ENCODE measurements at places on chromosomes 5 and 9.

DNA sequence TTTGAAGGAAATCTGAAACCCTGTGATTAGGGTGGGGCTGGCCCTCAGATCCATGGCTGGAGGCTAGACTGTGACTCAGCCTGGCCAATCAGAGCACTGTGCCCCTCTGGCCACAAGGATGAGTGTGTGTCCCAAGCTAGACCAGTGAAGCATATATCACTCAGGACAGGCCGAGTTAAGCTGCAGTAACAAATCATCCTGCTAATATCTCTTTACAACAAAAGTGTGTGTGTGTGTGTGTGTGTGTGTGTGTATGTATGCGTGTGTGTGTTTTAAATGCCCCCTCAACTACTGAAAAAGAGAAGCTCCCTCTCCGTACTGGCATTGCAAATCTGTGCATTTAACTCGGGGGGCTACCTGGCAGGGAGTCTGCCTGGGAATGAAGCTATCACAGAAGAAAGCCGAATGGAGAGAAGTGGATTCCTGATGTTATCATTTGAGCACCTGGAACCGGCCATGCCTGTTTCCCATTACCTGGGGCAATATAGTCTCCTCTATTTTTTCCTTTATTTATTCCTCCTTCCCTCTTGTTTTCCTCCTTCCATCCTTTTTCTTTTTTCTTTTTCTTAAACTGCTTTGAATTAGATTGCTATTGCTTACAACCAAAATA, 25.6 kb downstream of the STC2 start:
- no peak overlapping the region for H3K4me3 ChIP-seq
- H3K4me1 ChIP-seq = peaks cover 15% of the 10 kb centered on the region
- H3K27me3 ChIP-seq = no peaks in the 10 kb centered on the region
- no peak overlapping the region for H3K27ac ChIP-seq

DNA sequence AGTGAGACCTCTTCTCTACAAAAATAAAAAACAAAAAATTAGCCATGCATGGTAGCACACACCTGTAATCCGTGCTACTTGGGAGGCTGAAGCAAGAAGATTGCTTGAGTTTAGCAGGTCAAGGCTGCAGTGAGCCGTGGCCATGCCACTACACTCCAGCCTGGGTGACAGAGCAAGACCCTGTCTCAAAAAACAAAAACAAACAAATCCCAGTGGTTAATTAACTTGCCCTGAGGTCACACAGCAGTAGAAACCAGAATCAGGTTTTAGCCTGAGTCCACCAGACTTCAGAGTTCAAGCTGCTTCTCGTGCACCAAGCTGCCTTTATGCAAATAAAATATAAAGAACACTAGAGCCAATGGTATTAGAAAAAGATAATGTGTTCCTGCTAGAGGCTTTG, 169.7 kb downstream of the GOLPH3 start:
- no peak for DNase-seq
- no peaks in the 10 kb centered on the region for H3K36me3 ChIP-seq
- H3K27me3 ChIP-seq = no peaks in the 10 kb centered on the region
- no peaks in the 10 kb centered on the region for H3K4me1 ChIP-seq
- H3K4me3 ChIP-seq = no peak overlapping the region
- H3K27ac ChIP-seq = no peak overlapping the region

DNA sequence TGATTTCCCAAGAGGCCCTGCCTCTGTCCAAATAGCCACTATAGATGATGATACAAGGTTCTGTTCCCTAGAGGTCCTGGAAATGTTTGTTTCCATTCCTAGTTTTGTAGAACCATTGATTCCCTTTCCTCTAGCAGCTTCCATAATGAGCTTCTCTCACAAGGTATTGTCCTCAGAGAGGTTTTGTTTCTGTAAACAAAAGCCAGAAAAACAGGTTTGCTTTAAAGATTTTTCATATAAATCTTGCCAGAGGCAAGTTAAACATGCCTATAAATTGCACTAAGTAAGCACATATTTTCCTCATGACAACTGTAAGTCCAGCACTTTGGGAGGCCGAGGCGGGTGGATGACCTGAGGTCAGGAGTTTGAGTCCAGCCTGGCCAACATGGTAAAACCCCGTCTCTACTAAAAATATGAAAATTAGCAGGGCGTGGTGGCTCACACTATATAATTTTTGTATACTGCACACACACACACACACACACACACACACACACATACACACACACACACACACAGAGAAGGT, 1787.7 kb downstream of the EFNA5 start:
- no peaks in the 10 kb centered on the region for H3K27me3 ChIP-seq
- H3K4me3 ChIP-seq = no peak overlapping the region
- no peaks in the 10 kb centered on the region for H3K36me3 ChIP-seq
- no peak for DNase-seq

- H3K36me3 ChIP-seq = no peaks in the 10 kb centered on the region
- H3K4me3 ChIP-seq = no peak overlapping the region
- DNase-seq = no peak
- no peaks in the 10 kb centered on the region for H3K27me3 ChIP-seq
- H3K4me1 ChIP-seq = no peaks in the 10 kb centered on the region
Observed at GRCh38 chr5:171816666-171817065, 31.0 kb downstream of the SMIM23 start.

GRCh38 chr5:134268019-134268601, 42.2 kb upstream of the PPP2CA start:
- H3K27me3 ChIP-seq = no peaks in the 10 kb centered on the region
- H3K36me3 ChIP-seq = no peaks in the 10 kb centered on the region
- no peak overlapping the region for H3K4me3 ChIP-seq
- DNase-seq = no peak
- H3K4me1 ChIP-seq = no peaks in the 10 kb centered on the region

DNA sequence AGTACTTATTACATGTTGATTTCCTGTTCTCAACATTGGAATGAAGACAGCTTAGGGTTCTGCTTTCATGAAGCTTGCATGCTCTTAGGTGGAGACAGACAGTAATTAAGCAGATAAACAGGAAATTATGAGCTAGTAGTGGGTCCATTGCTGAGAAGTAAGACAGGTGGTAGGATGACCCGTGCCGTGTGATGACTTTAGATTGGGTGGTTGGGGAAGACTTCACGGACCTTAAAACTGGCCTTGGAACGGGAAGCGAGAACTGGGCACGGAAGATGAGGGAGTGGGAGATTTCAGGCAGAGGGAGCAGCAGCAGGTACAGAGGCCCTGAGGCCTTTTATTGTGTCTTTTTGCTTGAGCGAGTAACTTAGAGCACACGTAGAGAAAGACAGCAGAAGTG, 27.2 kb downstream of the ABL1 start:
- H3K36me3 ChIP-seq = peaks cover 12% of the 10 kb centered on the region
- no peak overlapping the region for H3K4me3 ChIP-seq

- H3K27me3 ChIP-seq = no peaks in the 10 kb centered on the region
- DNase-seq = no peak
Observed at GRCh38 chr9:96245399-96245798, 56.6 kb downstream of the HSD17B3 start.

- no peak overlapping the region for H3K4me3 ChIP-seq
- no peaks in the 10 kb centered on the region for H3K27me3 ChIP-seq
- H3K27ac ChIP-seq = no peak overlapping the region
- DNase-seq = no peak
- no peaks in the 10 kb centered on the region for H3K4me1 ChIP-seq
Observed at GRCh38 chr9:89204801-89205200, 26.2 kb upstream of the SHC3 start.

- H3K27me3 ChIP-seq = no peaks in the 10 kb centered on the region
- no peaks in the 10 kb centered on the region for H3K4me1 ChIP-seq
- H3K36me3 ChIP-seq = no peaks in the 10 kb centered on the region
Observed at GRCh38 chr5:61229416-61229815, 67.1 kb upstream of the SMIM15 start.

DNA sequence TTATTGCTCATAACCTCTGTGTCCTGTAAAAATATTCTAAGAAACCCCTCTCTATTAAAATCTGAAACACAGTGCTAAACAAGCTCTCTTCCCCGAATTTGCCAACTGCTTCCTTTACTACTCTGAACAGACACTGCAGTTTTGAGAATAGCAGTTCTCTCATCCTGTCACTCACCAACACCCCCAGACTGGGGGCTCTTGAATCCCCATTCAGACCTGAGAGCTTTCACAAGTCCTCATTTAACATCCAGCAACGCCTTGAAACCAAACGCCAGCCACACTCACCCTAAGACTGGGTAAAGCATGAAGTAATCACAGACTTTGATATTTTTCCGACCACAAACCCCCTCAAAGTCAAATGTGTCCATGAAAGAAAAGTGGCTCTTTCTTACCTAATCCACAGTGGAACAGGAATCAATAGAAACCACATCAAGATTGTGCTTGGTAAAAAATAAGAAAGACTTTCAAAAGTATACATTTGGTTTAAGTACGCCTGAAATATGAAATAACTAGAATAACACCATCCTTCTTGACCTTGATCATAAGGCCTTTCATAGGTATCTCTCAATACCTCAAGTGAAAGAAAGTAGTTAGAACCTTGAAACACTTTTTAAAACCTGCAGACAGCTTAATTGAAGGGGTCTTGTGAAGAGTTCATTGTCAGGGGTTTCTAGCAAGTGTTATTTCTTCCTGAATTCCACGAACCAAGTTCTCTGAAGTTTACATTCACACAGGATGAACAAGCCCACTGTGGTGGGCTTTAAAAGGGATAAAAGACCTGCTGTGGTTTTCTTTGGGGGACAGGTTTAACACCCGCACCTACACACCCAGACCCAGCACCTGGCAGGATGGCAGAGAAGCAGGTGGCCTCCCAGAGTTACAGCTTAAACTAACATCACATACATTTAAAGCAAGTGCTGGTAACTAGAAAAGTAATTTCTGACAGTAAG, 412.6 kb downstream of the MLLT3 start:
- DNase-seq = no peak
- H3K4me3 ChIP-seq = no peak overlapping the region
- no peaks in the 10 kb centered on the region for H3K27me3 ChIP-seq
- no peak overlapping the region for H3K27ac ChIP-seq
- H3K4me1 ChIP-seq = no peaks in the 10 kb centered on the region
- no peaks in the 10 kb centered on the region for H3K36me3 ChIP-seq

DNA sequence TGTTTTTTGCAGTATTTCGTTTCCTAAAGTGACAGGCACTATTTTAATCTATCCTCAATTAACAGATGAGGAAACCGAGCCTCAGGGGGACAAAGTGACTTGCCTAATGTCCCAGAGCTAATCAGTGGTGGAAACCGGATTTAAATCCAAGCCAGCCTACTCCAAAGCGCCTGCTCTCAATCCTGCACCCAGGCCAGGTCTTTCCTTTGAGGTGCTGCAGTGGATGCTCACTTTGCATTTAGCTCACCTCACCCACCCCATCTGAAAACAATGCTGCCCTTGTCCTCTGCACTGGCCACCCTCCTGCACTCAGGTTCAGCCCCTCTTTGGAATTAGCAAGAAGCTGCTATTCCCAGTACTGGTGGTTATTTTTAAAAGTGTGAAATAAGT, 16.0 kb downstream of the ANGPTL2 start:
- no peaks in the 10 kb centered on the region for H3K36me3 ChIP-seq
- H3K4me3 ChIP-seq = no peak overlapping the region
- no peak for DNase-seq
- H3K4me1 ChIP-seq = peaks cover 7% of the 10 kb centered on the region

DNA sequence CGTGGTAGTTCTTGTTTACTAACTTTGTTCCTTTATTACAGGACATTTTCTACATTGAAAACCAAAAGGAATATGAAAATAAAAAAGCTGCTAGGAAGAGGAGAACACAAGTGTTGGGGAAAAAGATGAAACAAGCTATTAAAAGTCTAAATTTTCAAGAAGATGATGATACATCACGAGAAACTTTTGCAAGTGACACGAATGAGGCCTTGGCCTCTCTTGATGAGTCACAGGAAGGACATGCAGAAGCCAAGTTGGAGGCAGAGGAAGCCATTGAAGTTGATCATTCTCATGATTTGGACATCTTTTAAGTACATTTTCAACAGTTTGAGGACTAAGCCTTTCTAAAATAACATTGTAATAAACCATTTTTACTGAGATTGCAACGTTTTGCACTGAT, 23.8 kb downstream of the PHAX start:
- H3K27me3 ChIP-seq = no peaks in the 10 kb centered on the region
- DNase-seq = no peak
- no peak overlapping the region for H3K4me3 ChIP-seq
- peaks cover 34% of the 10 kb centered on the region for H3K36me3 ChIP-seq
- H3K4me1 ChIP-seq = no peaks in the 10 kb centered on the region

DNA sequence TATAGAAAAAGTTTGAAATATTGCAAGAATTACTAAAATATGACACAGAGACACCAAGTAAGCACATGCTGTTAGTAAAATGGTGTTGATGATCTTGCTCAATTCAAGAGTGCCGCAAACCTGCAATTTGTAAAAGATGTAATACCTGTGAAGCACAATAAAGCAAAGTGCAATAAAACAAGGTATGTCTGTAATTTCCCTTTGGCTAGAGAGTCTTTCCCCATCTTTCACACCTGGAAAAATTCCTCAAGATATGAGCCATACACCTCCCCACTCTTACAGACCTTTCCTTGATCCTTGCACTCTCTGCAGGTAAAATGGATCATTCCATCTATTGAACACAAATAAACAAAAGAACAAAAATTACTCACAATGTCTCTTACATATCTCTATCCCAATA, 597.8 kb downstream of the EFNA5 start:
- DNase-seq = no peak
- H3K27me3 ChIP-seq = no peaks in the 10 kb centered on the region
- H3K4me3 ChIP-seq = no peak overlapping the region
- H3K4me1 ChIP-seq = no peaks in the 10 kb centered on the region
- H3K36me3 ChIP-seq = no peaks in the 10 kb centered on the region

GRCh38 chr9:27442464-27442863, 81.6 kb upstream of the IFNK start:
- H3K36me3 ChIP-seq = no peaks in the 10 kb centered on the region
- H3K4me1 ChIP-seq = peaks cover 7% of the 10 kb centered on the region
- H3K4me3 ChIP-seq = no peak overlapping the region
- no peak overlapping the region for H3K27ac ChIP-seq

- H3K27me3 ChIP-seq = peaks cover 88% of the 10 kb centered on the region
- H3K4me3 ChIP-seq = no peak overlapping the region
- DNase-seq = no peak
Observed at GRCh38 chr5:151902215-151902614, 22.4 kb downstream of the GLRA1 start.

GRCh38 chr9:117938086-117938485, 233.9 kb downstream of the TLR4 start:
- no peak overlapping the region for H3K27ac ChIP-seq
- no peak for DNase-seq
- H3K36me3 ChIP-seq = no peaks in the 10 kb centered on the region

- H3K4me1 ChIP-seq = no peaks in the 10 kb centered on the region
- DNase-seq = no peak
- H3K27ac ChIP-seq = no peak overlapping the region
Observed at GRCh38 chr5:110342683-110343082, 383.8 kb downstream of the TMEM232 start.

- H3K36me3 ChIP-seq = no peaks in the 10 kb centered on the region
- no peaks in the 10 kb centered on the region for H3K27me3 ChIP-seq
- H3K4me1 ChIP-seq = no peaks in the 10 kb centered on the region
- H3K4me3 ChIP-seq = no peak overlapping the region
- H3K27ac ChIP-seq = no peak overlapping the region
Observed at GRCh38 chr5:133941456-133942196, 26.8 kb downstream of the C5orf15 start.

Measured in H1 (cell line).